ENCODE measurements at places on chromosomes 13 and 19.
A peak's percentile ranks its signal among the peaks of the same experiment; 100 is the strongest.

GRCh38 chr19:41416194-41416674 is 10.9 kb downstream of the B3GNT8 start:
- DNase-seq, result no peak

DNA sequence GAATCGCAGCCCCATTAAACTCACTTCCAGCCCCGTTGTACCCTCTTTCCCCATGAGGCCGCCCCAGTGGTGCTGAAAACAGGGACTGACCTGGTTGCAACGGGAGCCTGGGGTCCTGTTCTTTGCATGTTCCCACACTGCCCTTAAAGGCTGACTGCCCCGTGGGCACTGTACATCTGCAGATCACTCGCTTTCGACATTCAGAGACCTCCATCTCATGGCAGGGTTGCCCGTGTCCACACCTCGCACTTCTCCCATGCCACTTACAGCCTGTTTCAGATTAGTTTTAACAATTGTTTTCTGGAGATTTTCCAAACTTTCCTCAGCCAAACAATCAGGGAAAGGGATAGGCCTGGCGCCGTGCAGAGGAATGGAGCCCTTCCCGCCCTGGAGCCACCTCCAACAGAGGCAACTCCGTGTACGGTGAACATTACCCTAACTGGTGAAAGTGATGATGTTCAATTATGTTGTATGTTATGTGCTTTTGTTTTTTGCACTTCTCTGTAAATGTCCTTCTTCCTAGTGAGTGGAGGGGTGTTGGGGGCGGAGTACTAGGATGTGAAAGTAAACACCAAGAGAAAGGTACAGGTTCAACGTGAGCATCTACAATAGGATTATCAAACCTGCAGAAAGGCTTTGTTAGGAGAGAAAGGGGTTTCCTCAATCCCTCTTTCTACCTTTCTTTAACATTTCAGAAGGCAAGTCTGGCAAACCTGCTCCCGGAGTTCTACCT is 262.8 kb downstream of the FOXO1 start:
- no peak for DNase-seq

GRCh38 chr13:43124490-43124889 is 101.1 kb downstream of the DNAJC15 start:
- no peak for DNase-seq

GRCh38 chr13:70173598-70173959 is 65.3 kb upstream of the KLHL1 start:
- no peak for DNase-seq

- no peak for DNase-seq
These were observed 147.7 kb upstream of the VSTM2B start for GRCh38 chr19:29378126-29378525.

DNA sequence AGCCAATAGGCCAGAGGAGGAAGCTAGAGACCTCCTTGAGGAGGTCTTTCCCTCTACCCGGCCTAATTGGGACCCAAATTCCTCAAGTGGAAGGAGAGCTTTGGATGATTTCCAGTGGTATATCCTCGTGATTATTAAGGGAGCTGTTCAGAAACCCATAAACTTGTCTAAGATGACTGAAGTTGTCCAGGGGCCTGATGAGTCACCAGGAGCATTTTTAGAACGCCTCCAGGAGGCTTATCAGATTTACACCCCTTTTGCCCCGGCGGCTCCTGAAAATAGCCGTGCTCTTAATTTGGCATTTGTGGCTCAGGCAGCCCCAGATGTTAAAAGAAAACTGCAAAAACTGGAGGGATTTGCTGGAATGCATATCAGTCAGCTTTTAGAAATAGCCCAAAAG is 198.1 kb downstream of the ZNF486 start:
- no peak for DNase-seq

DNA sequence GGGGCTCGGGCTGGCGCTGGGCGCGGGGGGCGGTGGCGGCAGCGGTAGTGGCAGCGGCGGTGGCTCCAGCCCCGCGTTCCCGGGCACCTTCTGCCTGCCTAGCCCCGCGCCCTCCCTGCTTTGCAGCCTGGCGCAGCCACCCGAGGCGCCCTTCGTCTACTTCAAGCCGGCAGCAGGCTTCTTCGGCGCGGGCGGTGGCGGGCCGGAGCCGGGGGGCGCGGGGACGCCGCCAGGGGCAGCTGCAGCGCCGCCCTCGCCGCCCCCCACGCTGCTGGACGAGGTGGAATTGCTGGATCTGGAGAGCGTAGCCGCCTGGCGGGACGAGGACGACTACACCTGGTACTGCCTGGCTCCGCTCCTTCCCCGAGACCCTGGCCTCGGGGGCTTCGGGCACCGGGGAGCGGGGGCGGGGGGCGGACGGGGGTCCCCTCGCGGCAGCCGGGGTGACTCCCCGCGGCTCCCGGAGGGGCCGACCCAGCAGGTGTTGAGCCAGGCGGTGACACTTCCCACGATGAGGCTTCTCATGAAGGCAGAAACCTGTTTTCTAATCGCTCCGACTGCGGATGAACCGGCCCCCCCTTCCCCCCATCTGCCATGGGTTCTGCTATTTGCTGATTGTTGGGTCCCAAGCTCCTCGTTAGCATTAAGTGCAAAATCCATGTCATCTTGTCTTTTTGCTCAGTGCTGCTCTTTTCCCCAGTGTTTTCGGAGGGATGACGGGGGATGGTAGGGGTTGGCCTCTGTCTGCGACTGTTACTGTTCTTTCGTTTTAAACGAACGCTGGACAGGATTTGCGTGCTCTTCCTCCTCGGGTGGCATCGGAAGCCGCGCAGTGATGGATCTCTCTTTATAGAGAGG is 943 bp downstream of the SLAIN1 start:
- DNase-seq, result peak; percentile 31
